ENCODE measurements at places on chromosomes 2 and 18.
A peak's percentile ranks its signal among the peaks of the same experiment; 100 is the strongest.

DNA sequence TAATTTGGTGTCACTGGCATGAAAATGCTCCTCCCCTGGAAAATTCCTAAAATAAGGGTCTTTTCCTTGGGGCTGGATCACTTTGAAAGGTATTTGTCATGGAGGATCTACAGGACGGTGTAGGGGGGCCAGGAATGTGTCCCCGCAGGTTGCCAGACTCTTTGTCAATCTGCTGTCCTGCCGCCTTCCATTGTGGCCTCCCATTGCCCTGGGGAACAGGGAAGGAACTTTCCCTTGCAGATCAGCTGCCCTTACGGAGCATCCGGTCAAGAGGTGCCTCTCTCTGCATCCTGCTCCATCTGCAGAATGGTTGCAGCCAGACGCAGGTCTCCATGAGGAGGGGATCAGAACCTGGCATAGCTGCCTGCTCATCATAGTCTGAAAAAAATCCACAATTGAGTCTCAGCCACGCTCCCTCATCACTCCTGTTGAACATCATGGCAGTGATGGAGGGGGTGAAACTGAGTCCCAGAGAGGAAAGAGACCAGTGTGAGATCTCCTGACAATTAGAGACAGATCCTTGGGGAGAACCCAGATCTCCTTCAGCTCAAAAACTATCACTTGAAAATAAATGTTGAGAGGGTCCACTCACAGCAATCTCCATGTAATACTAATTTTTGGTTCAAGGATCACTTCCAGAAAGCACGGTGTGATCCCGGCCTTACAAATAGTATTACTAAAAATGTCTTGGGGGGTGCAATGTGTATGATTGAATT is 244.8 kb downstream of the MYCN start:
- no peak for DNase-seq

DNA sequence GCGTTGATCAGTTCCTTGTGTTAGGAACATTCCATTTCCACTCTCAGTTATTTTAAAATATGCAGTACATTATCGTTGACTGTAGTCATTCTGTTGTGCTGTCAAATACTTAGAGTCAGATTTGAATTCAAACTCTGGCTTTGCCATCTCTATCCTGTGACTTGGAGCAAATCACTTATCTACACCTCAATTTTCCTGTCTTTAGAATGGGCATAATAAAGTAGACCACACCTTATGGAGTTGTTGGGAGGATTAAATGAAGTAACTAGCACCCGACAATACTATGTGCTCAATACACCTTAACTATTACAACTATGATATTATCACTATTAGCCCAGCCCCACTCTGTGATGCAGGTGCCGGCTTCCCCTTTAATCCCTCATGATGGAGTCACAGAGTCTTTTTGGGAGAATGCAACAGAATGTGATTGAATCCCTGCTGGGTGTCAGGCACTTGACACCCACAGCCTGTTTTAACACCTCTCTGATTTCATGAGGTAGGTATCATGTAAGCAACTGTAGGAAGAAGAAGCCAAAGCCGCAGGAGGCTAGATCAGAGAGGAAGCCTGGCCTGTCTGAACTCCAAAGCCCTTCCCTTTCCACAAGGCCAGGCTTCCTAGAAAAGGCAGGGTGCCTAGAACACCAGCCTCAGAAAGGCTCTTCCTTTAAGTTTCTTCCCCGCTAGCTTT is 308.4 kb downstream of the NAPG start:
- no peak for DNase-seq

DNA sequence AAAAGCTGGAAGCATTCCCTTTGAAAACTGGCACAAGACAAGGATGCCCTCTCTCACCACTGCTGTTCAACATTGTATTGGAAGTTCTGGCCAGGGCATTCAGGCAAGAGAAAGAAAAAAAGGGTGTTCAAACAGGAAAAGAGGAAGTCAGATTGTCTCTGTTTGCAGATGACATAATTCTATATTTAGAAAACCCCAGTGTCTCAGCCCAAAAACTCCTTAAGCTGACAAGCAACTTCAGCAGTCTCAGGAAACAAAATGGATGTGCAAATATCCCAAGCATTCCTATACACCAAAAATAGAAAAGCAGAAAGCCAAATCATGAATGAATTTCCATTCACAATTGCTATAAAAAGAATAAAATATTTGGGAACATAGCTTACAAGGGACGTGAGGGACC is 11.1 kb downstream of the SLC8A1 start:
- no peak for DNase-seq

GRCh38 chr18:3048121-3048520 is 35.2 kb upstream of the LPIN2 start:
- DNase-seq, result no peak

DNA sequence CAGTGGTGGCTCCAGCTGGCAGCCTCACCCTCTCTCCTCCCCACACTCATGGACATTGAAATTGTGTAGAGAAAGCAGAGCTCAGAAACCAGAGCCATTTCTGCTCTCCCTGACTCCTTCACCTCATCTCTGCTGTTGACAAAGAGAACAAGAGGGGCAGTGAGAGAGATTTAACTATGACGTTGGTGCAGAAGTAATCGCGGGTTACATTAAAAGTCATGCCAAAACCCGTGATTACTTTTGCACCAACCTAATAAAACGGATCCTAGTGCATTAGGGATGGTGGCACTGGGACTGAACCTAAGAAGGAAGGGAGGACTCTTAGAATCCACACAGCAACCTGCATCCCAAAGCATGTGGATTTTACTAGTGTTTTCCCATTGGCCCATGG is 113.3 kb upstream of the CDC42EP3 start:
- no peak for DNase-seq

DNA sequence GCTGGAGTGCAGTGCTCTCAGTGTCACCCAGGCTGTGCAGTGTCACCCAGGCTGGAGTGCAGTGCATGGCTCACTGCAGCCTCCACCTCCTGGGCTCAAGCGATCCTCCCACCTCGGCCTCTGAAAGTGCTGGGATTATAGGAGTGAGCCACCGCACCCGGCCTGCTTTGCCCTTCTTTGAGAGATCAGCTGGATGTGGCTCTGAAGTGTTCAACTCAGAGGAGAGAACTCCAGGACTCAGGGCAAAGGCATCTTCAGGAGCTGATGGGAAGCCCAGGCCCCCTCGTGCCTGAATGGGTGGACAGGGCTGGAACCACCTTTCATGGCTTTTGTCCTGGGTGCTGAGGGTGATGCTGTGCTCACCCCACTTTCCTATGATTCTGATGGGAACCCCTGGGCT is 52.0 kb upstream of the HAAO start:
- DNase-seq, result no peak

DNA sequence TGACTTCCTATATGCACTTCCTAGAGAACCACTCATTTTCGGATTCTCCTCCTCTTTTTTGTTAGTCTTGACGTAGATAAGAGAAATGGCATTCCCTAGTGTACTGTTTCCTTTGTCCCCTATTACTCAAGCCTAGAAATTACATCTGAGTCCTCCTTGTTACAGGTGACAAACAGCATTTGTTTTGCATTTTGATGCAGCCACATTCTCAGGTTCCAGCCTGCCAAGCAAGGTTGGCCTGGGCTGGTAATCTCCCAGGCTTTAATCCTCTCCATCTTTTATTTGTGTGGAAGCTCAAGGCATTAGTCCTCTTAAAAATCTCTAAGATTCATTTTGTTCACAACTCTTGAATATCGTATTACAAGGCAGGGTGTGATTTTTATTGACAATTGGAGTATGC is 318.0 kb upstream of the NRP2 start:
- DNase-seq, result no peak

GRCh38 chr2:157468931-157469708 is 25.2 kb upstream of the CYTIP start:
- peak; percentile 77 for DNase-seq

GRCh38 chr2:127678531-127678930 is 3.2 kb upstream of the LIMS2 start:
- DNase-seq, result no peak

DNA sequence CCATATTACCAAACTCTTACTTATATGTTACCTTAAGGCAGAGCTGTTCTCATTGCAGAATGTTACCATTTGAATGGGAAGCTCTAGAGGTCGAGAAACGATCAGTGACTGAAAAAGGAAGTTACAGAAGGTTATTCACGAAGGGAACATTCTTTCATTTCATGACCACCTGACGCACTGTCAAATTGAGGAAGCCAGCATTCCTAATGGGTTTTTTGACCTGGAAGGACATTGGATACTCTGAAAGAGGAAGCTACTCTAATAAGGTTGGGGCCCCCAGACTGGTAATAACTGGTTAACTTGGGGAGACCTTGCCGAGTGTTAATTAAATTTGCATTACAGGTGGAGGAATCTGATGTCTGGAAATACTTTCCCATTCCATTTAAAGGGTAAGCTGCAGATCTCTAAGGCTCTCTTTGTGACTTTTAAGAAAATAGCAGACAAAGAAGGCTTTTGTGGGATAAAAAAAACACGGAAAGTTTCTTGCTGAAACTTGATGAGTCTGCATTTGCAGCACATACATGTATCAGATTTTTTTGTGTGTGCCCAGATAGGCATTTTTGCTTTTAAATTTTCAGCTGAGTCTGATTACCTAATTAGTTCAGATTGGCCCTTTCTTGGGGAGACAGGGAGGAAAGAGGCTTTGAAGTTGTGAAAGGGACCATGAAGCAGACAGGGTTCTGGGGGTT is 137.1 kb downstream of the LTBP1 start:
- no peak for DNase-seq

GRCh38 chr2:40118622-40119021 is 333.3 kb downstream of the SLC8A1 start:
- no peak for DNase-seq

- DNase-seq, result no peak
These were observed 123.4 kb downstream of the MRO start for GRCh38 chr18:50696436-50696835.

DNA sequence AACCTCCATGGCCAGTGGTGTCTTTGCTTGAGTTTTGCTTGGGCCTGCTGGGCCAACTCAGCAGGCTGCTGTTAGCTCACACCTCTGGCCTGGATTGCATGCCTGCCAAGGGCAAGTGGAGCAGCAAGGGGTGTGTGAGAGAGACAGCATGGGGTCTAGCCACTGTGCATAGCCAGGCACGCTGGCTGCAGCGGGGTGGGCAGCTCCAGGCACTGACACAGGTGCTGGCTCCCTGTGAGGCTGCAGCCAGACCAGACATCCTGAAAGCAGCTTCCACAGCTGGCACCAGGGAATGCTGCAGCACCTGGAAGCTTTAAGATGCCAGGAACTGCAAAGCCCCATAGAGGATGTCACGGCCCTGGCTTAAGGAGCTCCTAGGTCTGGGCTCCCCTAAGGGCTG is 376.4 kb upstream of the VWC2L start:
- DNase-seq, result no peak

GRCh38 chr2:110157153-110157793 is 41.7 kb upstream of the MALL start:
- peak; percentile 69 for DNase-seq

- no peak for DNase-seq
These were observed 89.3 kb upstream of the TEX51 start for GRCh38 chr2:126809340-126809739.

- DNase-seq, result no peak
These were observed 30.1 kb upstream of the E2F6 start for GRCh38 chr2:11495844-11496681.

DNA sequence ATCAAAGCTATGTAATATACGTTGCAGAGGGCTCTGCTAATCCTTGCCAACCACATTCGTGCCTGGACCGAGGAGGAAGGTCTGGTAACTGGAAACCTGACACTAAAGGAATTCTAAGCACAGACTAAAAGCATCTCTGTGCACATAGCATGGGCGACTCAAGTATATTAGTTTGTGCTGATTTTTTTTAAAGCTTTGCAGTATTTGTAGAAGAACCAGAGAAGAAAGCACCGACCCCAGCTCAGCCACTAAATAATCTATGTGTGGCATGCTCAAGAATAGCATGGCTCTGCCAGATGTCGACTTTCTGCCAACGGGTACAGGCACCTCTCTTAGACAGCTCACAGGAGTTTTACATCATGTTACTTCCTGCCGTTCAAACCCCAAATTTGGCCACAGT is 73.2 kb upstream of the NRP2 start:
- DNase-seq, result no peak

- DNase-seq, result no peak
These were observed 163.3 kb upstream of the SIX3 start for GRCh38 chr2:44778221-44778654.

- no peak for DNase-seq
These were observed 25.0 kb downstream of the ATOH8 start for GRCh38 chr2:85778646-85779379.

DNA sequence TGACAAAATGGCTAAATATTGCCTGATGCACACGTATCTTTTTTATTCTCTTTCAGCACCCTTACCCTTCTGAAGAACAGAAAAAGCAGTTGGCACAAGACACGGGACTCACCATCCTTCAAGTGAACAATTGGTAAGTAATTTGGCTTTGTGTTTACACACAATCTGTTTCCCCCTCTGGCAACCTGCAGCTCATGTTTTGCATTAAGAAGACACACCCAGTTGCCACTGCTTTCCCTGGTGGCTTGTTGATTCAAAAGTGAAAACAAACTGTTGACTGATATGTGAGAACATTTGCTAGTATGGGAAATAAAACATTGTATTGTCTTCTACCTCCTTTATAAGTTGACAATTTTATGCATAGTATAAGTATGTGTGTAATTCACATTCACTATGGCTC is 113.0 kb downstream of the MEIS1 start:
- no peak for DNase-seq

- no peak for DNase-seq
These were observed 8.1 kb downstream of the ASB3 start for GRCh38 chr2:53778536-53779162.

GRCh38 chr2:151347906-151348305 is 9.5 kb upstream of the TNFAIP6 start:
- DNase-seq, result no peak

- no peak for DNase-seq
These were observed 64.5 kb downstream of the COA5 start for GRCh38 chr2:98543842-98544241.

- DNase-seq, result no peak
These were observed 301.6 kb upstream of the STON1 start for GRCh38 chr2:48228345-48228684.

GRCh38 chr2:25316101-25316500 is 25.6 kb downstream of the DNMT3A start:
- no peak for DNase-seq

DNA sequence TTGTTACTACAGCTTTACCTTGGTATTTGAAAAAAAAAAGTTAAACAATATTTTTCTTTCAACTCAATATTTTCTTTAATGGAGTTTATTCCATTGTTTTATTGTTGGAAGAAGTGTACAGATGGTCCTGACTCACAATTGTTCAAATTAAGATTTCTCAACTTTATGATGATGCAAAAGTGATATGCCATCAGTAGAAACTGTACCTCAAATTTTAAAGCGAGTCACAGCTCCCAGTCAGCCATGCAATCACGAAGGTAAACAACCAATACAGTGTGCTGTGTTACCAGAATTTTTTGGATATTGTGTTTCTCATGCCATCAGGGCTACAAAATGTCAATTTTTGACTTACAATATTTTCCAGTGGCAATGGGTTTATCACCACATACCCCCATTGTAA is 54.0 kb upstream of the COL5A2 start:
- no peak for DNase-seq

GRCh38 chr18:47619771-47620448 is 310.5 kb downstream of the SMAD2 start:
- DNase-seq, result no peak

All from stromal cell of bone marrow (primary cell).